ENCODE measurements at places on chromosomes 3 and 15. TPM values are rescaled to one million over a fixed set of nuclear protein-coding genes. Genes with fewer than 3 reads are reported as not detected.

Gene IL1RAP
- total RNA-seq, result 2.5 TPM

DNA sequence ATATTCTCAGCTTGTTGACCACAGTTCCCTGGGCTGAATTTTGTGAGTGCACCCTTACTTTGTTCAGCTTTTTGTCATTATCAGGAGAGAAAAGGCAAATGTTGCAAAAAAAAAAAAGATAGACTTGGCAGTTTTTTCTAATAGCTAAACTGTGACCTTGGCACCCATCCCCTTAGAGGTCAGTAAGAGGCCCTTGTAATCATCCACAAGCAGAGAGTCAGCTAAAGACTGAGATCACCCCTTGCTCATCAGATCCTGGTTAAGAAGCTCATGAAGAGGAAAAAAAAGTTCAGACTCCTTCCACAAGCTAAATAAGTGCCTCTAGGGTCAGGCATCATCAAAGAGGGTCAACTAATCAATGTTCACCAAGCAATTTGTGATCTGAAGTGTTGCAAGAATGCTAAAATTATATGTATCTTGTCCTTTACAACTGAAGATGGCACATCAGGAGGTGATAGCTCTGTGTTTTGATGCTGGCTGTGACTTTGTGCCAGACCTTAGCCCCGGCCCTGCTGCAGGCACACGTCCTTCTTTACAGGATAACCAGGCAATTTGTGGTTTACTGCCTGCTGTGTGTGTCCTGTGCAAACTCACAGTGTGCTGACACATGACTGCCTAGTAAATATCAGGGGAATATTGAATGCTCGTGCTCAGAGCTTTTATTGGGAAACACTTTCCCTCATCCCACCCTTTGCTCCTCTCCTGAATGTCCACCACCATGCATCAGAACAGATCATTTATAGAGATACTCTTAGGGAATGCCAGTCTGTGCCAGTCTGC is 262.9 kb downstream of the IL5RA start:
- no peak for ATAC-seq

- ATAC-seq, result no peak
Observed at GRCh38 chr3:16370872-16371740, 106.1 kb downstream of the OXNAD1 start.

- ATAC-seq, result no peak
Observed at GRCh38 chr15:25789211-25789610, 73.9 kb downstream of the ATP10A start.

- ATAC-seq, result no peak
Observed at GRCh38 chr3:171688002-171688401, 122.3 kb downstream of the PLD1 start.

DNA sequence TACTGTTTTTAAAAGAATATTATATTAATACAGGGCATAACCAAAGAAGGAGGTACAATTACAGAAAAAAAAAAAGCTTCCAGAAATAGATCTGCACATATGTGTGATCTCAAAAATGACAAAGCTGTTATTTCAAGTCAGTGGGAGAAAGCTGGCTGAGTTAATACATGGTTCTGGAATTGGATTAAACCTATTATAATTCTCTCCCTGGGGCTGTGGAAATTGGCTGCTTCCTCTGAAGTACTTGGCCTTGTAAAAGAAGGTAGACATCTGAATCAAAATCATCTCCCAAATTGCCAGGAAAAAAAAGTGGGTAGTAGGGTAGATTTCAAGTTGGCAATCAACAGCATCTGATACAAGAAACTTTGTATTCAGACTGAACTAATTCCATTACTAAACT is 723.9 kb upstream of the ALCAM start:
- ATAC-seq, result no peak

GRCh38 chr15:100898661-100899462 is 19.2 kb downstream of the ALDH1A3 start:
- no peak for ATAC-seq

Gene CEP19
- 11.6 TPM for total RNA-seq

Gene BOC
- total RNA-seq, result 10.8 TPM

GRCh38 chr3:13620776-13621365 is 71.9 kb downstream of the FBLN2 start:
- ATAC-seq, result no peak

GRCh38 chr15:43541785-43542184 is 24.4 kb downstream of the MAP1A start:
- ATAC-seq, result no peak

Gene BFSP2
- total RNA-seq, result not detected

GRCh38 chr15:76752549-76752948 is 152.6 kb downstream of the SCAPER start:
- ATAC-seq, result no peak

GRCh38 chr3:53189276-53189675 is 28.3 kb downstream of the PRKCD start:
- ATAC-seq, result no peak

- no peak for ATAC-seq
Observed at GRCh38 chr15:90887037-90887481, 2.8 kb downstream of the FES start.

DNA sequence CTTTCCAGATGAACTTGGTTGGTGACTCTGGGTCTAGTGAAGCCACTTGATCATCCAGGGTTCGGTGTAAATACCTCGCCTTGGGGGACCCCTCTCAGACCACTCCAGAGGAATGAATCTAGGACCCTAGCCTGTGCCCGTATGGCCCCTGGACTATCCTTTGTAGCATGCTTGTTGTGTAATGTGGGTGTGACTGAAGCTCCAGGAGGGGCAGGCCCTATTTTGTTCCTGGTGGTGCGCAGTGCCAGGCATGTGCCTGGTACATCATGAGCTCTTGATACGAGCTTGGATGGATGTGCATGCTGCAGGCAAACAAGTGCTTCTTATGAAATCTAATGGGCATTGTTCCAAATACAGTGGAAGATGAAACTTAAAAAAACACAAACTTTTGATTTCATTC is 82.8 kb downstream of the EBLN2 start:
- no peak for ATAC-seq

GRCh38 chr15:48370460-48370859 is 39.2 kb downstream of the DUT start:
- ATAC-seq, result peak; percentile 71

Gene GRAMD2A
- total RNA-seq, result 0.27 TPM

Gene SYNPR
- total RNA-seq, result 1.9 TPM

Gene TUBGCP4
- 30.4 TPM for total RNA-seq

DNA sequence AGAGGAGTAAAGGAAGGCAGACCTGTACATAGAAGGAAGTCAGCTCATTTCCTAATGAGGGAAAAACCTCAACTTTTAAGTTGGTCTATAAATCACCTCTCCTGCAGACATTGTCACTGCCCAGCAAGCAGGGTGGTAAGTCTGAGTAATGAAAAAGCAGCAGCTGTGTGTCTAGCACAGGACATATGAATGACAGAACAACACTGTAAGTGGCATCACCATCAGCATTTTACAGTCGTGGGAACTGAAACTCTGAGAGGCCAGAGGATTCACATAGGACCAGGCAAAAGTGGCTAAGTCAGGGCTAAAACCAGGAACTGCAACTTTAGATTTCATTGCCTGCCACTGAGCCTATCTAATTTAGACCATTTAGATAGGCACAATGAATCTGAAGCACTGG is 235.6 kb downstream of the CLSTN2 start:
- ATAC-seq, result peak; percentile 56

DNA sequence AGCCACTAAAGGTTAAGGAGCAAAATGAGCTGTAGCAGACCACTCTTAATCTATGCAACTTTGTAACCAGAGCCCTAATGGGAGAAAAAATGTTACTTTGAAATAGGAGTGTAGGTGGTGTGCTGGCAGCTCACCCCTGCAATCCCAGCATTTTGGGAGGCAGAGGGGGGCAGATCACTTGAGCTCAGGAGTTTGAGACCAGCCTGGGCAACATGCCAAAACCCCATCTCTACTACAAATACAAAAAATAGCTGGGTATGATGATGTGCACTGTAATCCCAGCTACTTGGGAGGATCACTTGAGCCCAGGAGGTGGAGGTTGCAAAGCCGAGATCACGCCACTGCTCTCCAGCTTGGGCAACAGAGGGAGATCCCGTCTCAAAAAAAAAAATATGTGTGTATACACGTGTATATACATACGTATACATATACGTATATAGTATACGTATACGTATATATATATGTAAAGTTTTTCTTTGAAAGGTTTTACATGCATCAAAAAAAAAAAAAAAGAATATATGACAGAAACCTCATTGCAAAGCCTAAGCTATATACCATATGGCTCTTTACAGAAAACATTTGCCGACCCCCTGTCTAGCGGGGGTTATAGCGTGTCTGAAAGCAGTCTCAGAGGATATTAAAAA is 15.7 kb downstream of the CAPN7 start:
- no peak for ATAC-seq

DNA sequence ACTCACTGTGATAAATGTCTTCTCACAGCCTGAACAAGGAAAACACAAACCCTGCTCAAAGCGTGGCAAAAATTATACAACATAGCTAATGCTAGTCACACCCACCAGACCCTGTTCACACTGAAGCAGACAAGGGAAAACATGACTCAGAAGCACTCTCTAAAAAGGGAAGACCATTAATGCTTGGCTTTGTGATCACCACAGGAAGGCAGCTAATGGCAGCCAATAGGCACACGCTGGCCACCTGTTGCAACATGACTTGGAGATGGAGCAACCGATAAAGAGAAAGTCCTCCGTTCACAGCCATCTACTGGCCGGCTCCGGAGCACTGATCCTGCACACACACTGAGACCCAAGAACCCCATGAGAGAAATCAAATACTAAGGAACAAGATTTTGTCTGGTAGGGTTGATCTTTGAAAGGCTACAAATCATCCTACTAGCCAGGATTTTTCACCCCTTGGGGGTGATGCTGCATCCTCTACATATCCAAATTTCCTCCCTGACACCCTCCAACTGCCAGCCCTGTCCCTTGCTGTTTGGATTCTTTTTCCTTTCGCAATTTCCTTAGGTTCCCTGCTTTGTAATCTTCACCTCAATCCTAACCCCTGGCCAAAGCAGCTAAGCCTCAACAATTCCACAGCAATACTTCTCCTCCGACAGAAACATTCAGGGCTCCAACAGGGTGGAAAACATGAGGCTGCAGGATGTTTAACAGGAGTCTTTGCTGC is 3.2 kb downstream of the ZXDC start:
- peak; percentile 12 for ATAC-seq

Gene GOLGA8S
- 0.16 TPM for total RNA-seq

Gene SMAD6
- 5.3 TPM for total RNA-seq

Gene OIP5
- 0.47 TPM for total RNA-seq

Gene MKRN3
- 0.84 TPM for total RNA-seq

GRCh38 chr15:67146875-67147381 is 81.5 kb downstream of the SMAD3 start:
- peak; percentile 77 for ATAC-seq

Measured in motor neuron (in vitro differentiated cells).